ENCODE measurements at places on chromosomes 7 and 10.

- no peak for DNase-seq
These were observed 217.0 kb upstream of the CTBP2 start for GRCh38 chr10:125377368-125377767.

GRCh38 chr7:155344270-155344617, 46.6 kb downstream of the INSIG1 start:
- DNase-seq = no peak

GRCh38 chr7:117262546-117262945, 60.3 kb downstream of the WNT2 start:
- no peak for DNase-seq

DNA sequence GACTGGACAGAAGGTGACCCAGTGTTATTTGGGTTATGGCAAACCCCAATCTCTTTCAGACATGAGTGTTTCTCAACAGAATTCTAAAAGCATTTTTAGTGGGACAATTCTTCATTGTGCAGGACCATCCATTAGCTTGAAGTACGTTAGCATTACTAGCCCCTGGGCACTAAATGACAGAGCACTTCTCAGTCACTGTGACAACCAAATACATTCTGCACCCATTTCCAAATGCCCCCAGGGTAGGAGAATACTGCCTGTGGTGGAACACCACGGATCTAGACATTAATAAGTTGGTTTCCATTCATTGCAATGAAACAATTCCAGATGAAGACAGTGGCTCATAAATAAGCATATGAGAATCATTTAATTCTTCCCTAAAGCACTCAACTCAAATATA, 102.4 kb upstream of the FRMD4A start:
- DNase-seq = no peak

DNA sequence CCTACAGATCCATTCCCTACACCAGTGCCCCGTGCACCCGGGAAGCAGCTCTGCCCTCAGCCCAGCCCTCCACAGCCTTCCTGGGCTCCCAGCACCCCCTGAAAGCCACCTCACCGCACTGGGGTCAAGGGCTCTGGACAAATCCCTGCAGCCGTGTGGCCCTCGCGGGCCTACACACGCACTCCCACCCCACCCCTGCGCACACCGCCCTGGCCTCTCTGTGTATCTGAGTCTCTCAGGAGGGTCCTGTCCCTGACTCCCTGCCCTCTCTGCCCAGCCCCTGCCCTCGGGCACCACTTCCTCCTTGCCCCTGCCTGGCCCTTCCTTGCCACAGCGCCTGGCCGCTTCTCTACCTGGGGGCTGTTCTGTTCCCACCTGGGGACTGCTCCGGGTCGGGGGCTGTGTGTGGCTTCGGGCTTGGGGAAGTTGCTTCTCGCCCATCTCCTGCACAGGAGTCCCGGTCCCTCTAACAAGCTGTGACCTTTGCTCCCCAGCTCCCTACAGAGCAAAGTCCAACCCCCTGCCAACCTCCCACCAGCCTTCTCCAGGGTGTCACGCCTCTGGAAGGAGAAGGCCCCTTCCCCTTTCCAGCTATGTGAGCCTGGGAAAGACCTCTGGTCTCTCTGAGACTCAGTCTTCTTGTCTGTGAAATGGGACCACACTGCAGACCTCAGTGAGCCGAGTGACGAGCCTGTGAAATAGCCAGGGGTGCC, 1.5 kb downstream of the TMEM184A start:
- DNase-seq = no peak

GRCh38 chr10:90372451-90372850, 485.4 kb downstream of the HTR7 start:
- no peak for DNase-seq

DNA sequence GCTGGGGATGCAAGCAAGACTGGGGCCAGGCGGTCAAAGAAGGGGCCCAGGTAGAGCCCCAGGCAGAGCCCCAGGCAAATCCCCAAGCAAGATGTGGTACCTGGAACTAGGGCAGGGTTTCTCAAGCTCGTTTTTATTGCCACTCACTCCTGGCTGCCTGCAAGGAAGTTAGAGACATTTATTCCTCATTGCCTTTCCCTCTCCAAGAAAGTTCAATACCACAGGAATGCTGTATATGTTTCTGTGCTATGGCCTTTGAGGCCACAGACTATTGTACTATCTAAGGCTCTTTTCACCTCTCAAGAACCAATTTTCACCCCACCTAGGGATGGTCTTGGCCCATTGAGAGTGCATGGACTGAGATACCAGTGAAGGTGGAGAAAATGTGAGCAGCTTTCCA, 71.3 kb downstream of the TACC2 start:
- DNase-seq = peak; percentile 42

GRCh38 chr7:151586531-151587260, 67.0 kb upstream of the RHEB start:
- DNase-seq = no peak

- no peak for DNase-seq
These were observed 16.0 kb upstream of the LANCL2 start for GRCh38 chr7:55349121-55349520.

DNA sequence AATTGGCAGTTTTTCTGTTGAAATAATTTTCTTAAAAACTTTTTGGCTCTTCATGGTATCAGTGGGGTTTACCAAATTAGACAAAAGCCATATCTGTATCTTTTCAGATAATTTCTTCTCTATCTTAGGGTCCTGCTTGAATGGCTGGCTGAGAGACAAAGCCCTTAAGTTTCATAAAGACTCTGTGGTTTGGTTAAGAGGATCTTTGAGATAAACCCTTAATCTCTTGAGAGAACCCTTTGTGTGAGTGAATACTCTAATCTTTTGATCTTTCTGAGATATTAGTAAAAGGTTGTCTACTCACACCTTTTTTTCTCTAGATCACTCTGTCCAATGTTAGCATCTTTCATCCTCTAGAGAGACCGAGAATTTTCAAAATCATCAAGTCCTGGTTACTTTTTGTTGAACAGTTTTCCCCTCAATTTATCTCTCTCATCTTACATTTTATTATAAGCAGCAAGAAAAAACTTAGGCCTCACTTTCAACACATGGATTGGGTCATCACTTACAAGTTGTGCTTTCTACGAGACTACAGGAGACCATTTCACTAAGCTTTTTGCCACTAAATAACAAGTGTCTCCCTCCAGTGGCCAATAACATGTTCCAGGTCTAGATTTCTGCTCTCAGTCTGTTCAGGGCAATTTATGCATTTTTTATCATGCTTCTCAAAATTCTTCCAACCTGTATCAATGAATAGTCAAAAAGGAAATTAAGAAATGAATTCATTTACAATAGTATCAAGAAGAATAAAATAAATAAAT, 28.4 kb downstream of the DNAJC9 start:
- DNase-seq = peak; percentile 46

GRCh38 chr10:67763499-67764011, 67.6 kb upstream of the CTNNA3 start:
- peak; percentile 82 for DNase-seq

GRCh38 chr10:83959328-83959727, 180.0 kb upstream of the GHITM start:
- no peak for DNase-seq

- peak; percentile 80 for DNase-seq
These were observed 66.4 kb downstream of the EXOC6 start for GRCh38 chr10:92914478-92915325.

DNA sequence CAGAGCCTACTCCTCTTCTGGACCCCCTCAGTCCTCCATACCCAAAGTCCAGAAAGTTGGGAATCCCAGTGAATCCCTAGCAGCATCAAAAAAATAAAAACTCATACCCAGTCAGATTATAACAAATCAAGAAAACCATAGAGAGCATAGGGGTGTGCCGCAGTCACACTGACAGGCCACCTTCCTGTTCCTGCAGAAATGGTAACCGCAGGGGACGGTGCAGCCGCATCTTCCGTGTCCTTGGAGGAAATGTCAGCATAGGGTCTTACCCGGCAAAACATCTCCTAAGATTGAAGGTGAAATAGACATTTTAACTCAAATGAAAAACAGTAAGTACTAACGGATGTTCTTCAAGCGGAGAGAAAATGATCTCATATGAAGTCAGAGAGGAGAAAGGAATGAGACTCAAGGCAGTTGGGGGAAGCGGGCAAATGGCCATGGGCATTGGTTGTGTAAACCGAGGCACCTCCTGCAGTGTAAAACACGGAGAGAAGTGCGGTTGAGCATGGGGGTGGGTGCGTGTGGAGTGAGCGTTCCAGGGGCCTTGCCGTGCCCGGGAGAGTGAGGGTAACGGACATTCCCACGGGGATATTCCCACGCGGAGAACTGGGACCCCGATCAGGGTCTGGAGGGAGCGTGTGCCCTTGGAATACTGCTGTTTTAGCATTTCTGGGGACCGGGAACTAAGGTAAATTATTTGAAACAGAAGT, 110.8 kb downstream of the NKX6-2 start:
- no peak for DNase-seq

DNA sequence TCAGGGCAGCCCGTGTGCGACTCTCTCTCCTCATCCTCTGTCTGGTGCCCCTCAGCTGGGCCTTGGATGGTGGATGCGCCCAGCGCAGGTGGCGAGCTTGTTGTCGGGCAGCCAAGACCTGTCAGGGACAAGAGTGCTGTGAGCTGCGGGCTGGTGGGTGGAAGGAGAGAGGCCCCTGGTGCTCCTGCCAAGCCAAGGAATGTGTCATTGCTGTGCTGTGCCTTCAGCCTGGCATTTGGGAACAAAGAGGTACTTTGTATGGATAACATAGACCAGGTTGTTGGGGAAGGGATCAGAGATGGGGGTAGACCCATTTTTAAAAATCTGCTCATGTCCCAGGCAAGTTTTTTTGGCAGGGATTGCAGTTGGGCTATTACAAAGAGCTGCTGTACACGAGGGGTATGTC, 120.9 kb downstream of the PKD1L1 start:
- DNase-seq = no peak

DNA sequence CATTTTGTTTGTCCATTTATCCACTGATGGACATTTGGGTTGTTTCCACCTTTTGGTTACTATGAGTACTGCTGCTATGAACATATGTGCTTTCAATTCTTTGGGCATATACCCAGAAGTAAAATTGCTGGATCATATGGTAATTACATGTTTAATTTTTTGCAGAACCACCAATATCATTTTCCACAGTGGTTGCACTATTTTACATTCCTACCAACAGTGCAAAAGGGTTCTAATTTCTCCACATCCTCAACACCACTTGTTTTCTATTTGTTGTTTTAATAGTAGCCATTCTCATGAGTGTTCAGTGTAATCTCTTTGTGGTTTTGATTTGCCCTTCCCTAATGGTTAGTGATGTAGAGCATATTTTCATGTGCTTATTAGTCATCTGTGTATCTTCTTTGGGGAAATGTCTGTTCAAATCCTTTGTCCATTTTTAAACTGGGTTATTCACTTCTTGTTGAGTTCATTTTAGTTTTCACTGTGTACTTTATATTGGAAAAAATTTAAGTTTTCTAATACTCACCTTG, 101.9 kb downstream of the HIBADH start:
- DNase-seq = no peak

DNA sequence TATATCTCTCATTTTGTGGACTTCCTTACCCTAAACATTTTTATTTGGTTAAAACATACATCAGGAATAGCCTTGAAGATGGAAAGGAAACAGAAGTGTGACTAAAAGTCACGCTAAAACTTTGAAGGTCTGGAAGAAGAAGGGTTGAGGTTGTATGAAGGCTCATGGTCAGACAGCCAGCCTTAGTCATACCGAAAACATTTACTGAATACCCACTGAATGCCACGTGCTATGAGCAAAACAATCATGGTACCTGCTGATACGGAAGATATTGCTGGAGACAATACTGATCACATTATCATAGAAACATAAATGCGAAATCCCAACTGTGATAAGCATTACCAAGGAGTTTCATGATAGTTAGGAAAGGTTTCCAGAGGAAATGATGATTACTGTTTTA, 64.0 kb downstream of the PDZD8 start:
- DNase-seq = no peak

DNA sequence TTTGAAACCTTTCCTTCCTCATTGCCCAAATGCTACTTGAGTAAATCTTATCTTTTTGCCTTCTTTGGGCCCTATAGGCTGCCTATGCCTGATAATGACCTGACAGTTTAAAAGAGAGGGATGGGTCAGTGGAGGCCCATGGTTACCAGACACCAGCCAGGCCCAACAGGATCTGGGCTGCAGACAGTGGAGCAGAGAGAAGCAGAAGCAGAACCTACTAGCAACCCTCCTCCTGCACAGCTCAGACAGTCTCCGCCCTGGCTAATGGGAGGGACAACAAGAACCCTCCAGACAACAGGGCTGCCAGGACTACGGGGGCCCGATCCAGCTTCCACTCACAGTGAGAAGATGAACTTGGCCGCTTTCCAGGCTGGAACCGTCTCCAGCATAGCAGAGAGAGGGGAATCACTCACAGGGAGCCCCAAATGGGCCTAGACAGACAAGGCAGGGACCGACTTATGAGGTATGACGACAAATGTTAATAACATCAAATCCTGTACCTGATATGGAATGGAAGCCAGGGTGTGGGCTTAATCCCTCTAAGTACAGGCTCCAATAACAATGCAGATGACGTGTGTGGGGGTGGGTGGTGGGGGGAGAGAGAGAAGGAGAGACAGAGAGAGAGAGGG, 31.7 kb upstream of the DGKI start:
- DNase-seq = no peak

GRCh38 chr10:71968553-71969474, 4.6 kb downstream of the CHST3 start:
- DNase-seq = peak; percentile 71

DNA sequence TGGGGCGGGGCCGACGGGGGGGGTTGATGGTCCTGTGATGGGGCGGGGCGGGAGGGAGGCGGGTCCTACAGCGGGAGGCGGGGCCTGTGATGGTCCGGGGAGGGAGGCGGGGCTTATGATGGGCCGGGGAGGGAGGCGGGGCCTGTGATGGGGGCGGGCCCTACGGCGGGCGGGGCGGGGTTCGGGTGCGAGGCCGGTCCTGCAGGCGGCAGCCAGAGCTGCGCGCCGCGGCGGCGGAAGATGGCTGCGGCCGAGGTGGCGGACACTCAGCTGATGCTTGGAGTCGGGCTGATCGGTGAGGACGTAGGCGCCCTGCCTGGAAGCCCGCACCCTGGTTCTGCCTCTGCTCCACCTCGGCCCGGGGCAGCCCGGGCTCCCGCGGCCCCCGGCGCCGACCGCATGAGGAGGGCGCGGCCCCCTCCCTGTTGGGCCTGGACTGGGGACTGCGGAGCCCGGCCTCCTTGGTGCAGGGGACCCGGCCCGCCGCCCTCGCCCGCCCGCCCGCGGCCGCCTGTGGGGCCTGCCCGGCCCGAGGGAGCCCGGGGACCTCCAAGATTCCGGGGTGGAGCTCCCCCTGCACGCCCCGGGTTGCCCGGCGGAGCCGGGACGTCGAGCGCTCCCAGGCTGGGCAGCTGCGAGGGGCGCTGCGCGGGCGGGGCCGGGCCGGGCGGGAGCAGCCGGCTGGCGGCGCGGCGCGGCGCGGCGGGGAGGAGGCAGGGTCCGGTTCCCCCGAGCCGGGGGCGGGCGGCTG, at the start of gene DENND10:
Gene DENND10, plus strand, starts transcription at position 211 of the 751 bp plus-strand sequence. Its CDS starts 30 bp downstream, at position 241.
- DNase-seq = peak; percentile 74

GRCh38 chr7:123687161-123687560, 31.5 kb downstream of the LMOD2 start:
- no peak for DNase-seq

DNA sequence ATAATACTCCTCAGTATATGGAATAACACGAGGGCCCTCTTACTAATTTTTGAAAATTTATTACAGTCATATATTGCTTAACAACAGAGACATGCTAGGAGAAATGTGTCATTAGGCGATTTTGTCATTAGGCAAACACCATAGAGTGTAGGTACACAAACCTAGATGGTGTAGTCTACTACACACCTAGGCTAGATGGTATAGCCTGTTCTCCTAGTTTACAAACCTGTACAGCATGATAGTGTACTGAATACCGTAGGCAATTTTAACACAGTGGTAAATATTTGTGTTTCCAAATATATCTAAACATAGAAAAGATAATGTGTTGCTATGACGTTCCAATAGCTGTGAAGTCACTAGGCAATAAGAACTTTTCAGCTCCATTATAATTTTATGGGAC, 12.8 kb downstream of the OR2F1 start:
- DNase-seq = peak; percentile 14

GRCh38 chr7:126449611-126450268, 803.0 kb downstream of the GRM8 start:
- no peak for DNase-seq
